ENCODE measurements at places on chromosomes 1 and 21.

DNA sequence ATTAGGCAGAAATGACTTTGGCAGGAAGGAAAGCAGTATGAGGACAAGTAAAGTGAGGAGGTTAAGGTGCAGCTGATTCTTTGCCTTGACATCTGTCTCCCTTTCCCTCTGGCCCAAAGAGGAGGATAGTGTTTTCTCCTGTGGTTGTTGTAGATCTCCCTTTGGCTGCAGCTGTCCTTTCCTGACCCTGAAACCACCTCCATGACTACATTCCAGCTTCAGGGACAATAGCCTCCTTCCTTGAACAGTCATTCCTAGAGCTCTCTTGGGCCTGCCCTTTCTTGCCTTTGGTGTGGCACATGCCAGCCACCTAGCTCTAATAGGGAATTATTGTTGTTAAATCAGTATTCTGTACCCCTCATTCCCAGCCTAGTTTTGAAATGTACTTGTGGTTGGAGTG, 6.2 kb downstream of the ZMYM1 start:
- no peak for DNase-seq

- DNase-seq: no peak
Observed at GRCh38 chr1:20375563-20375962, 84.9 kb downstream of the VWA5B1 start.

DNA sequence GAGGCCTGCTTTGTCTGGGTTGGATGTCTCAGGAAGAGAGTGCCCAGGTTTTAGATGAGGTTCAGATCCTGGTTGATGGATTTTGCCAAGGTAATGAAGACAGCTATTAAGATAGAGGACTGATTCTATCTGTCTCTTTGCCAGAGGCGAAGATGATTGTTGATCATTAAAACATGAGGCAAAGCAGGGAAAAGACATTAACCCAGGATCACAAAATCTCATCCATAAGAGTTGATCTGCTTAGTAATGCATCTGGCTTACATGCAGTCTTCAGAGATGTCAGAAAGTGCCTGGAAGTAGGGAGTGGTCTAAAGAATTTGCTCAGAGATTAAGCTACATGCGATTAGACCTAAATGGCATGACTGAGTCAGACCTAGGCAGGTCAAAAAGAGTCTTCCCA, 229.6 kb upstream of the PLD5 start:
- DNase-seq: no peak

- no peak for DNase-seq
Observed at GRCh38 chr1:90719330-90720144, 2.4 kb upstream of the BARHL2 start.

DNA sequence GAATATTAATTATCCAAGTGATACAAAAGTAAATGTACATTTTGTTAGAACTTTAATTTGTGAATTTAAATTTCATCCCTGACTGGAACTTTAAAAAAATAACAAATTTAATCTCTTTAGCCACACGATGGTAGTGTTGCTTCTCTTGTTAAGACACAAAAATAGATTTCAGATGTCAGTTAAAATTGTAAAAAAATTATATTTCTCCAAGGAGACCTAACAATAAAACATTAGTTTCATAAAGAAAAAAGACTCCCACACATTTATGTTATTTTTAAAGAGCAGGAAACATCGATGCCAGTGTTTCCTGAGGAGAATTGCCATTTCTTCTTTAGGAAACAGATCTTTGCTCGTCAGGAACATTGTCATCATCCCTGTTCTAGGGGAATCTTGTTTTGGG, 74.0 kb upstream of the DEPDC1 start:
- peak; percentile 2 for DNase-seq

DNA sequence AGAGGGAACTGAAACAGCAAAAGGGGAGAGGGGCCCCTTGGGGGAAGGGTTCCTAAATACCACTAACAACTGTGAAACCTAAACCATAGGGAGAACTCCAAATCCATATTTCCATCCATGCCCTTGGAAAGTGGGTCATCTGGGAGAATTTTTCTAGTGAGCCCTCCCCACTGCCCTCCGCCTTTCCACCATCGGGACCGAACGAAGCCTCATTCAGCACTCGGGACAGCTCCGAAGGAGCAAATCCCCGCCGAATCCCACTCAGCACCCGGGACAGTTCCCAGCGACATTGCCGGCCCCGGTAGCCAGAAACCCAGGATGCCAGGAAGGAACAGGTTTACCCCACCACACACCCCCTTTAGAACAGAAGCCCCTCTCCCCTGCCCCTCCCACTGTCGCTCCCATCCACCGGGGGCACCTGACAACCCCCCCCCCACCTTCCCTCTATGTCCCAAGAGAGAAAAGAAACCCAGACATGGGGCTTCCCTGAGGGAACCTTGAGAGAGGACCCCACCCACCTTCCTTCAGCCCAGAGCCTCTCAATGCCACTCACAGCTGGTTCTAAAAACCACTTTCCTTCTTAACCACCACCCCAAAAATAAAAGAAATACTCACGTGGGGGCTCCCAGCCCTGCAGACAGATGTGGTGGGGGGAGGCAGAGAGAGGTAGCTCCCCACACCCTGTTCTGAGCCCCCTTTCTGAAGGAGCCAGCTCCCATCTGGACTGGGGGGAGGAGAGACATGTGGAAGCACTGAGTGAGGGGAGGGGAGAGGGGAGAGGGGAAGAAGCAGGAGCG, 4.5 kb downstream of the DLGAP3 start:
- DNase-seq: peak; percentile 71

- DNase-seq: no peak
Observed at GRCh38 chr1:180530501-180530900, 28.1 kb upstream of the ACBD6 start.

- DNase-seq: no peak
Observed at GRCh38 chr21:27466140-27466539, 499.3 kb upstream of the ADAMTS5 start.

GRCh38 chr1:44617703-44618029, 56.6 kb downstream of the TMEM53 start:
- DNase-seq: no peak

- DNase-seq: no peak
Observed at GRCh38 chr21:39647476-39647875, 34.7 kb downstream of the B3GALT5 start.

DNA sequence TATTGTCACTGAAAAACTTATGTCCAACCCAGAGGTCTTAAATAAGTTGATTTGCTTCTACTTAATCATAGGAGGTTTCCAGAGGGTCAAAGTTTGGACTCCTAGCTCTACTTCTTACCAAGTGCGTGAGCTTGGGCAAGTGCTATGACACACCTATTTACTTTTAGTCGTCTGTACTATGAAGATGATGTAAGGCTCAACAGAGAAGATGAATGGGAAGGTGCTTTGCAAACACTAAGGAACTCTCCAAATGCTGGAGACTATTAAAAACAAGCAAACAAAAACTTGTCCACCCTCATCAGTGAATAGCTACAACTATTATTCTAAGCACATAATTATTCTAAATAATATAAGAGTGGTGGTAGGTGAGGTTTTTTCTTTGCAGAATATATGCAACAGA, 232.3 kb upstream of the USP24 start:
- no peak for DNase-seq

GRCh38 chr1:162994921-162995320, 74.2 kb upstream of the RGS4 start:
- no peak for DNase-seq

All from left kidney (tissue), 8 donors.